ENCODE measurements at places on chromosomes 12 and 14. TPM values are rescaled to one million over a fixed set of nuclear protein-coding genes. Genes with fewer than 3 reads are reported as not detected.

The EIF2S3B gene
- 4.0 TPM for total RNA-seq

The TOMM20L gene
- not detected for total RNA-seq

The THAP2 gene
- total RNA-seq = 4.3 TPM

The MYL2 gene
- not detected for total RNA-seq

The SSPN gene
- total RNA-seq = 14.7 TPM

The FERMT2 gene
- total RNA-seq = 223 TPM

The MUCL1 gene
- total RNA-seq = not detected

The RD3L gene
- total RNA-seq = not detected

The NUBPL gene
- 15.3 TPM for total RNA-seq

The TAS2R43 gene
- total RNA-seq = not detected

The PLEK2 gene
- total RNA-seq = not detected

The NTF3 gene
- total RNA-seq = 3.5 TPM

The TAS2R10 gene
- total RNA-seq = 2.9 TPM

The KCTD10 gene
- 127 TPM for total RNA-seq

The MIP gene
- total RNA-seq = 0.26 TPM

The WDR20 gene
- 15.4 TPM for total RNA-seq

The TPPP2 gene
- total RNA-seq = not detected

The SERPINA12 gene
- total RNA-seq = not detected

The KCNK13 gene
- not detected for total RNA-seq

Measured in articular chondrocyte of knee joint (primary cell).